ENCODE measurements at places on chromosomes 4 and X.

- no peak for DNase-seq
Observed at GRCh38 chr4:6021831-6022606, 3.8 kb upstream of the C4orf50 start.

GRCh38 chrX:45454290-45454689 is 253.6 kb upstream of the DIPK2B start:
- DNase-seq: no peak

DNA sequence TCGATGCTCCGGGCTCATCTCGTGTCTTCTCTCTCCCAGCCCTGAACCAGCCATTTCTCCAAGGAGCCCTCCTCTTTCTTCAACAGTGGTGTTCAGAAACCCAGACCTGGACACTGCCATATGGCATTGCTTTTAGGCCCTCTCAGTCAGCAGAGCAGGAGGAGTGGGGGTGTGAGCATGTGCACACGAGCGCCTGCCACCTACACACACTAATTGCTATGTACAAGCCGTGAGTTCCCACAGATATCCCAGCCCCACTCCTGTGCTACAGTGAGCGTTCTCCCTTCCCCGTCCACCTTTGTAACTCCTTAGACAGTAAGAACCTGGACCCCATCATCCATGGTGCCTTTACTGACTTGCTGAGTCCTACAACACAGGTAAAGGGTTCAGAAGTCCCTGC is 53.8 kb downstream of the TNIP2 start:
- no peak for DNase-seq

- no peak for DNase-seq
Observed at GRCh38 chr4:79893456-79893855, 179.6 kb downstream of the ANTXR2 start.

- DNase-seq: no peak
Observed at GRCh38 chr4:22921936-22922335, 229.2 kb downstream of the GBA3 start.

DNA sequence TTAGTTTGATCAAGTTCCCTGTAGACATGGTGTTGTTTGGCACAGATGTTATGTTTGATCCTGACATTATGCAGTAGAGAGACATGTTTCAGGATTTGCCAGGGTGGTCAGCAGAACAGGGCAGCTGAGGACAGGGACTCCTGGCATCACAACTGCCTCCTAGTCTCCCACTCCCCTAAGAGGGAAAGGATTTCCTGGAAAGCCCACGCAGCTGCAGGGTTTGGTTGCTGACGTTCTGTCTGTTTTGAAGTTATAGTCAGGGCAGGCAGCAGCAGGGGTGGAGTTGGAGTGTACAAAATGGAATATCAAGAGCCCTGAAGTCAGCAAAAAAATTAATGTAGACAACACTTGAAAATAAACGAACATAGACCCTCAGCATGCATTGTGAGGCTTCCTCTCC is 125.4 kb downstream of the CPE start:
- no peak for DNase-seq

DNA sequence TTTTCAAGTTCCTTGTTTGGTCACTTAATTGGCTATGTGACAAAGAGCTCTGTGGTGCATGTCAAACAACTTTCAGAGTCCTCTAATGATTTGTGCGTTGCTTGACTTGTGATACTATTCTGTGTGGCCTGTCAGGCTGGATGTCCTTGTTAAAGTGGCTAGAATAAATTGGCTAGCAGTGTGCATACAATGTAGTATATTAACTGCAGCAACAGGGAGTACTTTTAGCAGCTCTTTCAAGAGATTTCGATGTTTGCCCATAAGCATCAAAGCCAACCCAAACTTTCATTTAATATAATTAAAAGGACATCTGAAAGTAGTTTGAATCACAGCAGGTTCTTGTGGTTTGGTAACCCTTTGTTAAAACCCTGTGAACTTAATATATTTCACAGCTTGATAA is 718.9 kb downstream of the ADGRL3 start:
- no peak for DNase-seq

- no peak for DNase-seq
Observed at GRCh38 chr4:181364504-181364903, 878.7 kb upstream of the TENM3 start.

GRCh38 chr4:95674521-95674981 is 125.8 kb upstream of the UNC5C start:
- no peak for DNase-seq

GRCh38 chr4:143335979-143336780 is 496 bp upstream of the GAB1 start:
- peak; percentile 58 for DNase-seq

DNA sequence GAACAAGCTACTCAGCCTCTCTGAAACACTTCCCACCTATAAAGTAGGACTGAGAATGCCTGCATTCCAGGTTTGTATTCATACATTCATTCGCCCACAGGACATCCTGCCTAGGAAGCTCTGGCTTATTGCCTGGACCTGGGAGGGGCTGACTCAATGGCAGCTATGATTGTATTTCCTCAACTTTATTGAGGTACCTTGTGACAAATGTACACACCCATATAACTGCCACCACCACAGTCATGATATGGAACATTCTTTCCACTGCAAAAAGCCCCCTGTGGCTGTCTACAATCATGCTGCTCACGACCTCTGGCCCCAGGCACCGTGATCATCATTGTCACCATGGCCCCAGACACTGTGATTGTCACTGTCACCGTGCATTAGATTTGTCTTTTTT is 68.3 kb downstream of the ABLIM2 start:
- no peak for DNase-seq

GRCh38 chr4:115781528-115782146 is 668.2 kb upstream of the NDST4 start:
- DNase-seq: no peak

GRCh38 chr4:165204462-165204830 is 2.9 kb upstream of the KLHL2 start:
- no peak for DNase-seq

GRCh38 chrX:53262918-53263394 is 18.4 kb downstream of the IQSEC2 start:
- DNase-seq: no peak

DNA sequence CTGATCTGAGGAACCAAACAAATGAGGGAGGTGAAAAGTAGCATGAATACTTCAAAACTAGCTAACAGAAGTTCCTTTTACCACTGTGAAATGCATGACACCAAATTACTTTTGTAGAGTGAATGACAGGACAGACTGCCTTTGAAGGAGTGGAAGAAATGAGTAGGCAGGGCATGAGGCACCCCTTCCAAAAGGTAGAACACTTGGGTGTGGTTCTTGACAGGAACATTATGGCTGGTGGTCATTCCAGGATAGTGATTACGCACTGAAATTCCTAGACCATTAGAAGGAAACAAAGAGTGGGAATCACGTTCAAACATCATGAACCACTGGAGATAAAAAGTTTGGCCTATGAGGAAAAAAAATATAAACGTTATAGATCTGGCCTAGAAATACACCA is 4.9 kb downstream of the HUWE1 start:
- no peak for DNase-seq

GRCh38 chrX:97895751-97896150 is 1012.0 kb downstream of the RPA4 start:
- DNase-seq: no peak

GRCh38 chrX:10176121-10177003 is 19.6 kb downstream of the CLCN4 start:
- no peak for DNase-seq

DNA sequence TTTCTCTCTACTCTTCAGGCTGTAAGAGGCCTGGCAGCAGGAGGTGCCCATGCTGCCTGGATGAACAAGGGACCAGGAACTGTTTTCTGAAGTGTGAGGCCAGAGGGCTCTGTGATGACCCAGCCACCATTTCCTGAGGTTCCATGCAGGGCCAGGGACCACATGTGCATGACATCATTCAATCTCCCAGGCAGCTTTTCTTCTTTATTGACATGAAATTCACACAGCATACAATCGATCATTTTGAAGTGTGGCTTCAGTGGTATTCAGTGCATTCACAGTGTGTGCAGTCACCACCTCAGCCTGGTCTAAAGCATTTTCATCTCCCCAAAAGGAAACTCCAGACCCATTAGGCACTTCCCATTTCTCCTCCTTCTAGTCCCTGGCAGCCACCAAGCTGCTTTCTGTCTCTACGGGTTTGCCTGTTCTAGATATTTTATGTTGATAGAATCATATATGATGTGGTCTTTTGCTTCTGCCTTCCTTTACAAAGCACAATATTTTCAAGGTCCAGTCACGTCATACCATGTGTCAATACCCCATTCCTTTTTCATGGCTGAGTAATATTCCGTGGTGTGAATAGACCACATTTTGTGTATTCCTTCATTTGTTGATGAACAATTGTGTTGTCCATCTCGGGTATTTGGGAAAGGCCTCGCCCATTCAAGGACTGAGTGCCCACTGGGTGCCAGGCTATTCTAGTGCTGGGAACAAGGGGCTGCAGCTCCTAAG is 93.1 kb downstream of the PSAPL1 start:
- DNase-seq: no peak

DNA sequence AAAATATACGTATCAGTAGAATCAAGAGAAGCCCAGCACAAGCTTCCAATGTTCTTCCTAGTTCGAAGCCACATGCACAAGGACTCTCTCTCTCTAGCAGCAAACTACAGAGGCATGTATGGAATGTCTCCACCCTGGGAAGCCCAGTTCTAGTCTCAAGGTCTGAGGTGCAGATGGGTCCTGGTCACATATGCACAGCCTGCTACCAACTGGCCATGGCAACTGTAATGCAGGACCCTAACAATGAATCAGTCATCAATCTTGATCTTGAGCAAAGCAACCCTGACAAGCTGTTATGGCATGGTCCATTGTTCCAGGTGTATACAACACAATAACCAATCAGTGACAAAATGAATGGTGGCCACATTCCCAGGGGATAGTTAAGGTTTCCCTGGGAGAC is 55.8 kb downstream of the MBNL3 start:
- no peak for DNase-seq
